ENCODE measurements at places on chromosomes 5 and 9.

DNA sequence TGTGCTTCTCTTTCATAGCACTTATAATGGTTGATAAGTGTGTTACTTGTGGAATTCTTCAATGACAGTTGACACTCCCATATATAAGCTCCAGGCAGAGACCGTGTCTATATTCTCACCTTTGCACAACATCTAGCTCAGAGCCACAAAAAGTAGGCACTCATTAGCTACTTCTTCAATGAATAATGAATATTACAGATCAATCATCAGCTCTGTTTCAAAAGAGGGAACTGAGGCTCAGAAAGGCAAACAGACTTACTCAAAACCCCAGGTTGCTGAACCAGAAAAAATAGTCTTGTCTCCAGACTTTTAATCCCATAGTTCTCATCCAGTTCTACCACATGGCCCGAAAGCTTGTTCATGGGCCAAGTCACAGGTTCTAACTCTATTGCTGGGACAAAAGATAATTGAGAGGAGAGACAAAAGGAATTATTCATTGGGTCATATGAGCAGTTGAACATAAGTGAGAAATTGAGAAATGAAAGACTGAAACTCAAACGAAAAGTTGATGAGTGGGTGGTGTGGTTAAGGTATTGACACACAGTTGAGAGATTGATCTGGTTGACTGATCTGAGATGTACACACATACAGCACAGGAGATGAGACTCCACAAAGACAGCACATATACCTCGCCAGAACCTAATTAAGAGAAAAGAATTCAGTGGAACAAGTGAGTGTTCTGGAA, 381.6 kb downstream of the EFNA5 start:
- no peak for DNase-seq

DNA sequence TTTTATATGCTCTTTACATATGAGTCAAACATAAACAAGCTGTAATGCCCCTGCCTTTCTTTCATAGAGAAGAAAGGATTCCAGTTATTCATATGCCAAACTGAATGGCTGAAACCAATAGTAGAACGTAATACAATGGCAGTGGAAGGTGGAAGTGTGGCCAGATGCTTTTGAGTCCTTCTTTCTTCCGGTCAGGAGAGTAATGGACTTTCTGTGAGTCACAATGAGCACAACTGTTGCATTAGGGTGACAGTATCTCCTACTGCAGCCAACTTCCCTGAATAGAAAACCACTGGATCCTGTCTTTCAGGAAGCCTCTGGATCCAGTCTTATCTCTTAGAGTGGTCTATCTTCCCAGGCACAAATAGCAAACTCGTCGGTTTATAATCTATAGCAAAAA, 855.2 kb downstream of the MAT2B start:
- DNase-seq, result peak; percentile 3

DNA sequence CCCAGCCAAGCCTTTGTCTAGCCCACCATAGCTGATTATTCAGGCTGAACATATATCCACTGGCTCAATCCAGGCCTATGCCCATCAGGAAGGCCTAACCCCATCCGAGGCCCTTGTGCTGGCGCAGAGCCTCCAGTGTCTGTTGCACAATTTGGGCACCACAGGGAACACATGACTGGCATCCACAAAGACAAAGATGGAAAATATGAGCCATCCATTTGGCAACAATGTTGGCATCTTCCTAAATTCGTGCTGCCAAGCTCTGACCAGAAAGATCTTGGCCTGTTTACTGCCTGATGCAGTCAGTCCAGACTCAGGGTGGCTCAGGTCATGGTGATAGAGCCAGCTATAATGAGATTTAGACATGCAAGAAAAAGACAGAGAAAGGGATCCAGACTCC, 233.8 kb downstream of the PIK3R1 start:
- DNase-seq, result peak; percentile 57

GRCh38 chr5:113204525-113205161, 228.0 kb downstream of the DCP2 start:
- peak; percentile 78 for DNase-seq

DNA sequence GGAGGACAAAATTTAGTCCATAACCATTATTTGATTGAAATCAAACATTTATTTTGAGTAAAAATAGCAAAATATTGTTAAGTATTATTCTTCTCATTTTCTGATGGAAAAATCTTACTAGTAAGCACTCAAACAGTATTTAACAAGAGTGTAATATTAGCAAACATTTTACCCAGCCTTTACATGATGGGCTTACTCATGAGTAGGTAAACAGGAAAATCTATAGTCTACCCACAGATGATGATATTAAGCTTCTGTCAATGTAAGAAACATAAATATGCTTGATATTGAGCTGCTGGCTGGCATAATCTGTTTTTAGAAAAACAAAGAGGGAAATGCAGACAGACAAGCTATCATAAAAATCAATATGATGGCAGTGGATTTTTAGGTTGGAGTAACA, 418.5 kb upstream of the COX7C start:
- no peak for DNase-seq

DNA sequence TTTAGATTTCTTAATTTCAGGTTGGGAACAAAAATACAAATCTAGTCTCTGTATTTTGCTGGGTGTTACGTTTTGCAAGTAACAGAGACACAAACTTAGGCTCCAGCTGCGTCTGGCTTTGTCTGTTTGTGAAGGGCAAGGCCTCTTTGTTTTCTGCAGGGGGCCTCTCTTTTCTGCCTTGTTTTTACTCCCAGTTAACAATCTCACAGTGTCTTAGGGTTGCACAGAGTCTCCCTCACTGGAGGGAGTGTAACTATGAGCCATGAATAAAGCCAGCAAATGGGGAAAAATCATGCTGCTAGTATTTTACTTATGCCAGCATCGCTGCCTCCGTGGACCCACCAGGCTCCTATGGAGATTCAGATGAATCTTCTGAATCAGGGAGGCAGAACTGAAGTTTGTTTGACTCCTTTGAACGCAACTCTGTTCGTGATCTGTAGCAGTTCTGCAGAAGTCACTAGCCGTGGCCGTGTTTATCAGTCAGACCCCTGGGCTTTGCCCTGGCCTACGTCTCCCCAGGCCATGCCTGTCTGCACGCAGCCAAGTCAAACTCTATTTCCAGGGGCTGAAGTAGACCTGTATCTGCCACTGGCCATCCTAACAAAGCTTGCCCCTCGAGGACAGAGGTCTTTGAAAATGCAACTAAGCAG, 77.2 kb downstream of the ATP10B start:
- DNase-seq, result no peak

GRCh38 chr9:98372077-98372836, 116.8 kb upstream of the TBC1D2 start:
- no peak for DNase-seq

GRCh38 chr5:1704676-1705075, 95.0 kb downstream of the MRPL36 start:
- no peak for DNase-seq

GRCh38 chr5:150789943-150790611, 11.5 kb downstream of the SMIM3 start:
- DNase-seq, result peak; percentile 98

All from AG10803 (cell line).